ENCODE measurements at places on chromosomes 3 and 15.

DNA sequence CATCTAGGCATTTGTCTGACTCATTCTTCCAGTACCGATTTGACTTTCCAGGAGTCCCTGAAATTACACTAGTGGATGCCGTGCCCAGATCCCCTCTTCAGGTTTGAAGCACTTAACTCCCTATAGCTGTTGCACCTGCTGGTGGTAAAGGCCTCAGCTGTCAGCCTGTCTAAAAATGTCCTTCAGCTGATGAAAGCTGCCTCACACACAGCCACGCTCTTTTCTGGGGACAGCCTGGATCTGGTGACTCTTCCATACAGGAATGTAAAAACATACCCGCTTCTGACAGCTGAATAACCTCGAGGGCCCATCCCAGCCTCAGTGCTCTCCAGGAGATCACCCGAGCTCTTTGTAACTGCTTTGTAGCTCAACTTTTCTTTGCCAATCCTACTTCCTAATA lies 534.1 kb upstream of the GRM7 start:
- no peak for DNase-seq

DNA sequence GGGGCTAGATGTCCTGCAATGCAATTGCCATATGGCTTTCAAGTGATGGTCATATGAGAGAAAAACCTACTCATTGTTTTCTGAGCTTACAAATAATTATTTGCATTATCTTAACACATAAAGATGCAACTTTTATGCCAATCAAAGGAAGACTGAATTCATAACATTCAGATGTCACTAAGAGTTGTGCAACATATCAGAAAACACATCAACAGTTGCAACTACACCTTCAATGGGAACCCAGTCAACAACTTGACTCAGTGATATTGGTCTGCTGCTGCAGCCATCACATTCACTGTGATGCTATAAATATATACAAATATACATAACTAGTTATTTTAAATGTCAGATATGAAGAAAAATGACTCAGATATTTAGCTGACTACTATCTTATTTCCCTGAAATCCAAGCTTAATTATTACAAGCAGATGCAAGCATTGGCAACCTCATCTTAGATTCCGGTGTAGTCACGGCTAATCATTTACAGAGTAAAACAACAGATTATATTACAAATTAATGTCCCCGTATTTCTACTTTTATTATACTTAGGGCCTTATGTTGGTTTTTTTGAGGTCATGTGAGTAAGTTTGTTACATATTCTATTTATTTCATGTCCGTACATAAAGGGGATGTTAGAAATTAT lies 23.7 kb downstream of the CNTN3 start:
- DNase-seq, result no peak

DNA sequence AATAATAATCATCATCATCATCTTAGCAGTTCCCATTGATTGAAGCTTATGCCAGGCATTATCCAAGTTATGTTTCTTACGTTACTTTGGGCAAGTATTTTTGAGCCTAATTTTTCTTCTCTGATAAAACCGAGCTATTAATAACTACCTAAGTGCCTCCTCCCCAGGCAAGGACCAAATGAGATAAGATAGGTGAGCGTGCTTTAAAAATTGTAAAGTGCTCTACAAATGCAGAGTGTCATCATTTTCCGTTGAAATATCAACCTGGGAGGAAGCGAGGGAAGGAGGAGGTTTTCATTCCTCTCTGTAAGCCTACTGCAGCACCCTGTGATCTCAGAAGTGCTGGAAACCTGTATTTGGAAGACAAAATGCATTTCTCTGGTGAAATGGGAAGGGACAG lies 96.7 kb upstream of the MITF start:
- no peak for DNase-seq

- DNase-seq, result no peak
Observed at GRCh38 chr3:13547591-13548371, 1.1 kb upstream of the FBLN2 start.

- DNase-seq, result no peak
Observed at GRCh38 chr15:79283252-79284048, 928 bp downstream of the ANKRD34C start.

DNA sequence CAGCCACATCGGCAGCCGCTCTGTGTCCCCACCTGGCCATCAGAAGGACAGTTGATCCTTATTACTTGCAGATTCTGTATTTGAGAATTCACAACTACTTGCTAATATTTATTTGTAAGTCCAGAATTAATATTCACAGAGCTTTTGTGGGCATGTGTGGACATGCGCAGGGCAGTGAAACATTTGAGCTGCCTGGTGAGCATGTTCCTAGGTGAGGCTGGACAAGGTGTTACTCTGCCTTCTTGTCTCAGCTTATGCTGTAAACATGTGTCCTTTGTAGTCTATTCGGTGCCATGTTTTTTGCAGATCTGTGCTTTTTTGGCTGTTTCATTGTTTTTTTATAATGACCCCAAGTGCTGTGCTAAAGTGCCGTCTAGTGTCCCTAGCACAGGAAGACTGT lies 15.6 kb downstream of the FAH start:
- no peak for DNase-seq

- DNase-seq, result no peak
Observed at GRCh38 chr3:189316296-189317019, 144.7 kb downstream of the TPRG1 start.

DNA sequence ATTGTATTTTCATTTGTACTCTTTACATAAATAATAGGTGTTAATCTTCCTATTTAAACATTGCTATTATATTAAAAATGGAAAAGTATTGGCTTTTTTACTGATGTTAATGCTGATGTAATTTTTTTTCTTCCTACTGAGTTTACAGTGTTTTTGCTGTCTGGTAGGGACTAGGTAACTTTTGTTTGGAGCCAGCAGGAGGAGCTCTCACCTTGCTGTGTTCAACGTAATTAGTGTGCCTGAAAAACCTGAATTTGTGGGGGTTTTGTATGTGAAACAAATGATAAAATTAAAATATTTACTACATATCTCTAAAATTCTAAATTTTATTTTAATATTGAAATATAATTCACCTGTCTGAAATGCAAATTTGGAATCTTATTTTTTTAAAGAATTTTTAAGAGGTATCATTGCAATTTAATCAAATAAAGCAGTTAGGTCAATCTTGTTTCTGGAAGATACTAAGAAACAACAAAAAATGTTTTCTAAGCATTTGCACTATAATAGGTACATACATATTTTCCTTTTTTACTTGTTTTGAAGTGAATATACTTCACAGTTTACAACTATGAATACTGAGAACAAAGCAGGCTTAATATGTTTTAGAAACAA lies 48.8 kb downstream of the EPHA6 start:
- DNase-seq, result peak; percentile 37

DNA sequence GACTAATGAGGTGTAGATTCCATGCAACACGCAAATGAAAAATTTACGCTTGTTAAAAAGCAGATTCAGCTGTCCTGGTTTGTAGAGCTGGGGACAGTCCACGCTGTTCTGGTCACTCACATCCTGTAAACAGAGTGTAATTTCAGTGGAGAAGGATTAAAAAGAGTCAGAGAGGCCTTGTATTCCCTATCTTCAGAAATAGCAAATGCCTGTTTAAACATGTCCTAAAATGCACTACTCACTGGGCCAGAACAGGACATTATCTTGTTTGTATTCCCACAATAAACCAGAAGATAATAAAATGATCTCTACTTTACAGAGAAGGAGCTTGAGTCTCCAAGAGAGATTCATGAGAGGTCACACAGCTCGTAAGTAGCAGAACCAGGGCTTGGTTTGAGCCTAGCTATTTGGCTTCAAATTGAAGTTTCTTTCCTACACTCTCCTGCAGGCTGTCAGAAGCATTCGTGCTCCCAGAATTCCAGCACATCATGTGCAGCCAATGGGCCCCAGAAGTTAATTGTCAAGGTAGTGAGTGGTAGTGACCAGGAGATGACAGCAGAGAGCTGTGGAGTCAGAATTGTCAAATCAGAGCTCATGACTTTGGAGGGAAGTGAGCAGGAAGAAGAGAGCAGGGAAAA lies 242.5 kb downstream of the ATP8B4 start:
- DNase-seq, result peak; percentile 11

GRCh38 chr3:57729334-57730045 lies 26.6 kb upstream of the SLMAP start:
- no peak for DNase-seq

DNA sequence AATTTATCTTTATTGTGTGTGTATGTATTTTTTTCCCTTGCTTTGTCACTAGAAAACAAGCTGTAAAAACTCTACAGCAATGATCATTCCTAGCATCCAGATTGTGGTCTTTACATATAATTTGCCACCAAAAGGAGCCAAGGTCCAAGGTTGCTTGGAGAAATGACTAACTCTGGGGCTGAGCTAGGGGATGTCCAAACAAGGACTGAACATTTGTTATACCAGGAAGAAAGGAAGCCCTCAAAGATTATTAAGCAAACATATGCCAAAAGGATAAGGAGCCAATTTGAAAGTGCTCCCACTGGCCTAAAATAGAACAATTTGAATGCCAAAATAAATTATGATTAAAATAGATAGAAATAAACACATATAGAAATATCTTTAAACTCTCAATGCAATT lies 293.3 kb downstream of the ZIC1 start:
- no peak for DNase-seq

DNA sequence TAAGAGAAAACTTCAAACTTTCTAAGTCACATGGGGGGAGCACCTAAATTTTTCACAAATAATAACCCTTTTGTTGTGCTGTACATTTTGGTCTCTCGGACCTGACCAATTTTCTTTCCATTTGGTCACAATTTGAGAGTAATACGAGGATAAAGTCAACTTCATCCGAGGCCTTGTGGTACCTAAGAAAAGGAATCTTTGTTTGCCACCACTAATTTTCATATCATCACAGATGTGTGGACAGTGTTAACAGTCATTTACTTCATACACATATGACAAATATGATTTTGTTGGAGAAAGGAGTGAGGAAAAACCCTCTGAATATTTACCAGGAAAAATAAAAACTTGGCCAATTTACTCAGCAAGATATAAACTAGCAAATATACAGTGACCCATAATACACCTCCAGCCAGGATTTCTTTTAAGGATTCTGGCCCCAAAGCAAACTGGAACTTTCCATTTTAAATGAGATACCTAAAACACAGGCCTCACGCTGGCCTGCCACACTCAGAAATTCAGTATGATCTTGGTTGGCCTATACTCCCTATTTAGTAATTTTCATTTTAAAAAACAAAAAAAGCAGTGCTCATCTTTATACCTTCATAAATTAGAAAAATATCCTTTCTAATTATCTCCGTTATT lies 40.7 kb downstream of the VGLL4 start:
- DNase-seq, result no peak

DNA sequence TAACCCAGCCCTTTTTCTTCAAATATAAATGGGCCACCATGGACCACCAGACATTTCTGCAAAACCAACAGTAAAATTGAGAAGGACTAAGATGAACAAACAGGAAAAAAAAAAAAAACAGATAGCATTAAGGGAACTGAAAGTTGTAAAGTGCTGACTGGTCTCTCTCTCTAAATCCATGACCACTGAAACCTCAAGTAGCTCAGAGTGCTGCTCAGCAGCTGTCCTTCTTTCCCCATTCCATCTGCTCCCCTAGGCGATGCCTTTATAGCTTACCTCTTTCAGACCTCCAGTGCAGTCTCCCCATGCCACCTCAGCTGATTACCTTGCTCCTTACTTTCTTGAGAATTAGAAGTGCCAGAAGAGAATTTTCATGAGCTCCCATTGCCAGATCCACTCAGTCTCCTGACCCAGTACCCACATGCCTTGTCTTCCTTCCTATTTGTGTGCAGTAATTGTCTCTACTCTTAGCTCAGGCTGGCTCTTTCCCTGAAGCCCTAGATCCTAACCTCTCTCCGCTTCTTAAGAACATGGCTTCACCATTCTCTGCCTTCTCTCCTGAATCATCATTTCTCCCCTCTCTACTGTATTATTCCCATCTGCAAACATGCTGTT lies 23.9 kb upstream of the XIRP1 start:
- peak; percentile 42 for DNase-seq

DNA sequence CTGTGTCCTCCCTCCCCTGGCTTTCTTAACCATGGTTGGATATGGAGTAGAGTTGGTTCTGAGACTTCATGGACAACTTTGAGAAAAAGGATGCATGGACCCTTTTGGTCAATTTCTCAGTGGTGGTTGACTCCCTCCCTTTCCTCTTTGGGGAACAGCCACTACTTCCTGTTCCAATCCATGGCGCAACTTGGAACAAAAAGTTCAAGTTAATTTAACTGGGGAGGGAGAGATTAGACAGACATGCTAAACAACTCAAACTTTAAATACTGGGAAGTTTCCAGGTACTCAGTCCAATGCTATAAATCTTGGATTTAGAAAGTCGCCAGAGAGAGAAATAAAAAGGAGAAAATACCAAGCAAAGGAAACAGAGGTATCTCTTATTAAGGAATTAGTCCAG lies 202.2 kb downstream of the PDZRN3 start:
- DNase-seq, result no peak

- no peak for DNase-seq
Observed at GRCh38 chr3:157327018-157327417, 109.6 kb upstream of the PTX3 start.

- DNase-seq, result no peak
Observed at GRCh38 chr15:74802862-74803447, 9.7 kb upstream of the LMAN1L start.

GRCh38 chr3:178603735-178604134 lies 67.5 kb downstream of the KCNMB2 start:
- DNase-seq, result no peak

- peak; percentile 35 for DNase-seq
Observed at GRCh38 chr3:32383136-32383711, 8.4 kb upstream of the CMTM7 start.

- DNase-seq, result no peak
Observed at GRCh38 chr3:113684271-113684819, 12.1 kb downstream of the USF3 start.

- DNase-seq, result no peak
Observed at GRCh38 chr3:40847551-40847992, 322.8 kb downstream of the ZNF621 start.

- DNase-seq, result no peak
Observed at GRCh38 chr15:90979582-90979981, 14.8 kb downstream of the PRC1 start.

GRCh38 chr3:107217172-107217571 lies 160.1 kb upstream of the CCDC54 start:
- no peak for DNase-seq

DNA sequence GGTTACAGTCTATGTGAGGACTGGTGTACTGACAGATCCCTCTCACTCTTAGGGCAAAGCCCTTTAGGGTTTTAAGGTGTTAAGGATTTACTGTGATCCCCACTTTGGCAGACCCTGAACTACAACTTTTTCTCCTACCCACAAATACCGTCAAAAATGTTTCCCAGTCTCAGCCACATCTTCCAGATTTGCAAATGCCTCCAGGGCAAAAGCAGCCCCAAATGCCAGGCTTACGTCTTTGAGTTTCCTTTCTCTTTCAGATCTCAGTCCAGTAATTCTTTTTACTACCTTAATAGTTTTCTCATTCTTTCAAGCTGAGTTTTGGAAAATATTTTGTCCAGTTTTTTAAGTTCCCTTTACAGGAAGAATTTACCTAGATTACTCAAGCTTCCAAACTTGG lies 13.4 kb upstream of the ITGA11 start:
- no peak for DNase-seq

All from WERI-Rb-1 (cell line).